ENCODE measurements at places on chromosomes 2 and 18.

DNA sequence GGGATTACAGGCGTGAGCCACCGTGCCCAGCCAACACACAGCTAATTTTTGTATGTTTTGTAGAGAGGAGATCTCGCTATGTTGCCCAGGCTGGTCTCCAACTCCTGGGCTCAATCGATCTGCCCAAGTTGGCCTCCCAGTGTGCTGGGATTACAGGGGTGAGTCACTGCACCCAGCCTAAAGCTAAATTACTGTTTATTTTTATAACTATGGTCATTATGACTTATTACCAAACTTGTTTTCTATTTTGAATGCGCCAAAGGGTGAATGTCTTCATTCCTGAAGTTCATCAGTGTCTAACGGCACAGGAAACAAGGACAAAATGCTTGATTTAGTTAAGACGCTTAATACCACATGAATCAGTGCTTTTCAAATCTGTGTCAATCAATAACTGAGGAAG is 38.9 kb upstream of the GREB1L start:
- no peak overlapping the region for H3K4me3 ChIP-seq
- H3K27me3 ChIP-seq, result peaks cover 2% of the 10 kb centered on the region
- H3K4me1 ChIP-seq, result no peaks in the 10 kb centered on the region
- H3K36me3 ChIP-seq, result no peaks in the 10 kb centered on the region

DNA sequence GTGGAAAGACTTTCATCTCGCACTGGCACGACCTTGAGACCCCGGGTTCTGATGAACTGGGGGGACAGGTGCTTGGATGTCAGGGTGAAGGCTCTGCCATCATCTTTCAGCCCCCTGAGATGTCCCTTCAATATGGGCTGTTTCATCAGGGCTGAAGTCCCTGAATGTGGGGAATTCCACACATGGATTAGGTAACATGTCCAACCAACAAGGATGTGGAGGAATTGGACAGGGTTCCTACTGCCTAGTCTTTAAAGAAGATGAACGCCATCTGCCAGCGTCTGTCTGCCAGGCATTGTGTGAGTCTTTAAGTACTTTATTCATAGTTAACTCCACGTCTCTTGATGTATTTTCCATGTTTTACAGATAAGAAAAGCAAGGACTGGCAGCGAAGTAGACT is 5.9 kb upstream of the GRHL1 start:
- H3K27ac ChIP-seq, result no peak overlapping the region
- DNase-seq, result no peak
- H3K4me1 ChIP-seq, result peaks cover 37% of the 10 kb centered on the region
- no peak overlapping the region for H3K4me3 ChIP-seq
- no peaks in the 10 kb centered on the region for H3K36me3 ChIP-seq

DNA sequence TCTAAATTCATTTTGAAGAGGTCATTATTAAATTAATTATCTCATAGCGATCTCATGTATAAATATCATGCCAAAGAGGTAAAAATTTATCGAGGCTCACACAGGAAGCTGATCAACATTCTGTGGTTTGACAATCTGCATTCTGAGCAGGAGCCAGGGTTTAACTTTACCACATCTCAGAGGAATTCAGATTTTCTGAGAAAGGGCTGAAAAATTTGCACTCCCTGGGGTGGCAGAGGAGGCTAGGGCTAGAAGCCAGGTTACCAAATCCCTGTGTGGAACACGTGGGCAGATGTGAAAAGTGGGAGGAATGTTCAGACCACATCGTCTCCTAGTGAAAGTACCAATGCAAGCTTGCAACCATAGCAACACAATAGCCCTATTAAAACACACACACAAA is 63.5 kb upstream of the CTLA4 start:
- peaks cover 76% of the 10 kb centered on the region for H3K4me1 ChIP-seq
- peak; percentile 97 for DNase-seq
- H3K36me3 ChIP-seq, result peaks cover 21% of the 10 kb centered on the region
- H3K27ac ChIP-seq, result peak overlapping the region; percentile 78

DNA sequence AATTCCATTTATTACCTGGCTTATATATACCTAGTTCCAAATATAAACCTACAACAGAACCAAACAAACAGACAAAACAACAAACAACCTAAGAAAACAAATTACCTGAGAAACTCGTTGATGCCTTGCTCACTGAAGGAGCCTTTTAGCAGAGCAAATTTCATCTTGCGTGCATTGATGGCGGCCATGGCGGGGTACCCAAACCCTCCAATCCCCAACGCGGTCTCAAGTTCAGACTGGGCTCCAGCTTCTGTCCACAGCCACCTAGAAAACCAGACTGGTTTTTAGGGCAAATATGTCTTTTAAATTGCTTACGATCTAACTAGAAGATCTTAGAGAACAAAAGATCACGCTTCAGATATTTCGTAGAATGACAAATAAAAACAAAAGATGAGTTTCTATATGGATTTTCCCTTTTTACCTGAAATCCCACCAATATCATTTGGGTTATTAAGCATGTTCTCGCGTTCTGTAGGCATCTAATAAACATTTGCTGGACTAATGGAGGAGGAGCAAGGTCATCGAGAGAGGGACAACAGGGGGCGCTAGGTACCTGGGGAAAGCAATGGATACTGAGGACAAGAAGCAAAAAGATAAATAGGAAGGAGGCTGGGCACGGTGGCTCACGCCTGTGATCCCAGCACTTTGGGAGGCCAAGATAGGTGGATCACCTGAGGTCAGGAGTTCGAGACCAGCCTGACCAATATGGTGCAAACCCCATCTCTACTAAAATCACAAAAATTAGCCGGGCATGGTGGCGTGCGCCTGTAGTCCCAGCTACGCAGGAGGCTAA is 25.2 kb downstream of the PDIA6 start:
- peaks cover 2% of the 10 kb centered on the region for H3K27me3 ChIP-seq
- peaks cover 44% of the 10 kb centered on the region for H3K36me3 ChIP-seq
- no peak for DNase-seq
- no peak overlapping the region for H3K4me3 ChIP-seq

DNA sequence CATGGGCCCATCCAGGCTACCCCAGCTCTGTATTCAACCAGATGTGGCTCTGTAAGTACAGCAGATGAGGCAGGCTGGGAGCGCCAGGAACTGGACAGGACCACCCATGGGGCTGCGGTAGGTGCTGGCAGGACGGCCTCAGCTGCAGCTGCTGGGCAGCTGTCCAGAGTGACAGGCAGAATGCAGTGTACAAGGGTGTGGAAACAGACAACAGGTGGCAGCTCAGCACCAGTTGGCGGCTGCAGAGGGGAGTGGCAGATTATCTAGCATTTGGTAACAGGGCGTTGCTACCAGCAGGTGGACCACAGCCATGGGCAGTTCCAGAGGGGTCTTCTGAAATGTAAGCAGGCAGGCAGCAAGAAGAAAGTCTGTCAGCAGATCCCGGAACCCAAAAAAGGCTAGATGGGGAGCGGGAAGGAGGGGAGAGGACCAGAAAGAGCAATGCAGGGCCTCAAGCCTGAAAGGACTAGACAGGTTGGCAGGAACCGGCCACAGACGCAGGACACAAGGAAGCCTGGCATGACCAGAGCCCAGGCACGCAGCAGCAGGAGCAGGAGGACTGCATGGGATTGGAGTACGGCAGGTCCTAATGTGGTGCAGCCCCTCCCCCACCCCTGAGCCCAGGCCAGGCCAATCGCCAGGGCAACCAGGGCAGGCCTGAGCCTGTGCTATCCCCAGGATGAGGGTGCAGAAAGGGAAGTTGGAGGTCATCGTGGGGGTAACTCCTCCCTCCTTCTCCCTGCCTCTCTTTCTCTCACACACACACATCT is 24.7 kb downstream of the PKDCC start:
- H3K27me3 ChIP-seq, result peaks cover 45% of the 10 kb centered on the region
- H3K27ac ChIP-seq, result no peak overlapping the region
- H3K36me3 ChIP-seq, result no peaks in the 10 kb centered on the region
- H3K4me3 ChIP-seq, result no peak overlapping the region
- H3K4me1 ChIP-seq, result no peaks in the 10 kb centered on the region

DNA sequence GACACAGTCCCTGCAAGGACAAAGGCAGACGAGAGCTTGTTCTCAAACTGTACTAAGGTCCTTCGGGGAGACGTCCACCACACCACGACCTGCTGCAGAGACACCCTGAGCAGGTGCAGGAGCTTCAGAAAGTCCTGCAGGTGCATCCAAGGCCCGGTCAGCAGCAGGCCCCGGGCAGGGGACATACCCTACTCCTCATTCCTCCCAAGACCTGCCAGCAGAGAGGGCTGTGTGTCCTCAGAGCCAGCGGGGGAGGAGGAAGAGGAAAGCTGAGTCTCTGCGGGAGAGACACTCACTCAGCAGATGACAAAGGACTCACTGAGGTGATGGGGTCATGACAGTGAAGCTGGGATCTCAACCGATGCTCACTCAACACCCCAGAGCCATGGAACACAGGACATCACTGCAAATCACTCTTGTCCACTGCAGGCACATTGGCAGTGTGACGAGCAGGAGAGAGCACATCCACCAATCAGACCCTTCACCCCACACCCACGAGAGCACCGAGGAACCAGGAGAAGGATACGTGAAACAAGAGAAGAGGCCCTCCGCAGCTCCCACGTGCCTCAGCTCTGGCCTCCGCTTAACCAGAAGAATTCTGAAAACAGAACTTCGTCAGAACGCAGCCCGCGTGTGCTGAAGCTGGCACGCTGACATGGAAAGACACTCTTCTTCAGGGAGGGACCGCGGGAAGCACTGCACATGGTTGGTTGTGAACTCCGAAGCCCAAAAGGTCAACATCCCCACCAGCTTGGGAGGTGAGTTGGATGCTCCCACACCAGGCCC is 9.3 kb downstream of the HDAC4 start:
- no peak overlapping the region for H3K4me3 ChIP-seq
- H3K27me3 ChIP-seq, result no peaks in the 10 kb centered on the region
- H3K4me1 ChIP-seq, result peaks cover 7% of the 10 kb centered on the region
- DNase-seq, result no peak
- H3K36me3 ChIP-seq, result peaks cover 5% of the 10 kb centered on the region

GRCh38 chr18:45749918-45750689 is 26.1 kb downstream of the SLC14A1 start:
- H3K27me3 ChIP-seq, result no peaks in the 10 kb centered on the region
- H3K4me3 ChIP-seq, result no peak overlapping the region
- no peaks in the 10 kb centered on the region for H3K36me3 ChIP-seq
- DNase-seq, result no peak
- peaks cover 42% of the 10 kb centered on the region for H3K4me1 ChIP-seq

DNA sequence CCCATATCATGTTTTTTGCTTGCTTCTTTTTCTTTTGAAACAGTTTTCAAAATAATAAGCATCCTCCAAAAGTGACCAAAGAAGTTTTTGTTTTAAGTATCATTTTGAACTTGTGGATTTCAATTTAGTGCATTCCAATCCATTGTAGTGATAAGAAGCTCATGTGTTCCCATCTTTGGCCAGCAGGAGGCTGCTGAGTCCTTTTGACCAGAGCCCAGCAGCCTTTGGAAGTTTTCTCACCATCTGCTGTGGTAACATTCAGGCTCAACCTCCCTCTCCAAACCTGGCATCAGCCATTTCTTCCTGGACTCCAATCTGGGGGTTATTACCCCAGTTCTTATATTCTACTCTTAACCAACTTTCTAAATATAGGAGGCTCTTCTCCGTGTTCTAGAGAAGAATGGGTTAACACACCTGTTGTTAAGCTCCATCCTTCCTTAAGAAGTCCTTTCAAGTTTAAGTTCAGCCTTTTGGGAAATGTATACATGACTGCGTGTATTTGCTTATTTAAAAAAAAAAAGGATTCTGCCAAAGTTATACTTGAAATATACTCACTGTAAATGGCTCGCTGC is 39.0 kb upstream of the MAL start:
- H3K27me3 ChIP-seq, result peaks cover 15% of the 10 kb centered on the region
- H3K4me3 ChIP-seq, result no peak overlapping the region
- no peak overlapping the region for H3K27ac ChIP-seq
- H3K36me3 ChIP-seq, result no peaks in the 10 kb centered on the region

- H3K36me3 ChIP-seq, result peaks cover 17% of the 10 kb centered on the region
- peaks cover 9% of the 10 kb centered on the region for H3K4me1 ChIP-seq
- no peak for DNase-seq
- no peak overlapping the region for H3K27ac ChIP-seq
These were observed 282.8 kb downstream of the NBAS start for GRCh38 chr2:15278296-15278695.

DNA sequence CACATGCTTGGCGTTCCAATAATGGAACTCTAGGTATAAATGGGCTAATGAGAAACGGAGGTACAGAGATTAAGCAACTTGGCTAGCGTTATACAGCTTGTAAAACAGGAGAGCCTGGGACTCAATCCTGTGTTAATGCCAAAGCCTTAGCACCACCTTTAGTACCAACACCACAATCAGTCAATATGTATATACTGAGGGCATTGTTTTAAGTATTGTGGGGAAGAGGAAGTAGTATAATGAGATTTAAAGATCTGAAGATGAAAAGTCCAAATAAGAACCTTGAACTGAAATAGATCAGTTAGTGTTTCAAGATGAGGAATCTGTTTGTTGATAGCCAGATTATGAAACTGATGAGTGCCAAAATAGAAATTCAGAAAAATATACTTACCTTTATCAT is 8.1 kb downstream of the MARS2 start:
- no peaks in the 10 kb centered on the region for H3K27me3 ChIP-seq
- no peak for DNase-seq
- no peak overlapping the region for H3K27ac ChIP-seq
- peaks cover 29% of the 10 kb centered on the region for H3K4me1 ChIP-seq
- peaks cover 3% of the 10 kb centered on the region for H3K36me3 ChIP-seq

- peak; percentile 39 for DNase-seq
- H3K36me3 ChIP-seq, result no peaks in the 10 kb centered on the region
- H3K4me3 ChIP-seq, result no peak overlapping the region
- H3K4me1 ChIP-seq, result no peaks in the 10 kb centered on the region
- no peak overlapping the region for H3K27ac ChIP-seq
- H3K27me3 ChIP-seq, result no peaks in the 10 kb centered on the region
These were observed 148.3 kb upstream of the KLHL14 start for GRCh38 chr18:32920796-32921787.

DNA sequence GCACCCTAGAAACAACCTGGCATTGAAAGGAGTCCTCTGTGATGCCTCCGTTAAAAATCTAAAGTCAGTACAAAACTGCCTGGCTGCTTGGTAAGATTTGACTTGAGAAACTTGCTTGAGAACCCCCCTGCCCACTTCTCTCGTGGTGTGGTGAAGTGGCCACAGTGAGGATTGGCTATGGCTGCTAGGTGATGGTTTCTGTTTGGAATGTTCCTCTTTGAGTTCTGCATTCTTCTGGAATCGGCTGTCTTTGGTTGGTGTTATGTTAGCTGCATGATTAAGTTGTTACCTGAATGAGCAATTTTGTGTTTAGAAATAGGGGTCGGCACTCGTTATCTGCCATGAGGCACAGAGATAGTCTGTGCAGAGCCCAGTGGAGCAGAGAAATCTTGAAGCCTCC is 21.7 kb upstream of the SAG start:
- H3K27ac ChIP-seq, result no peak overlapping the region
- peaks cover 2% of the 10 kb centered on the region for H3K27me3 ChIP-seq
- DNase-seq, result peak; percentile 4
- peaks cover 13% of the 10 kb centered on the region for H3K4me1 ChIP-seq
- peaks cover 46% of the 10 kb centered on the region for H3K36me3 ChIP-seq
- no peak overlapping the region for H3K4me3 ChIP-seq
